ENCODE measurements at places on chromosomes 4 and X. TPM values are rescaled to one million over a fixed set of nuclear protein-coding genes. Genes with fewer than 3 reads are reported as not detected.

Gene BEX5
- not detected for total RNA-seq

Gene USP17L10
- total RNA-seq = not detected

Gene VCX3A
- not detected for total RNA-seq

Gene SPANXN3
- total RNA-seq = not detected

Gene CT45A5
- total RNA-seq = not detected

Gene SOD3
- not detected for total RNA-seq

Gene CENPU
- 38.6 TPM for total RNA-seq

Gene MAGED4
- not detected for total RNA-seq

Gene DMRTC1
- total RNA-seq = not detected

DNA sequence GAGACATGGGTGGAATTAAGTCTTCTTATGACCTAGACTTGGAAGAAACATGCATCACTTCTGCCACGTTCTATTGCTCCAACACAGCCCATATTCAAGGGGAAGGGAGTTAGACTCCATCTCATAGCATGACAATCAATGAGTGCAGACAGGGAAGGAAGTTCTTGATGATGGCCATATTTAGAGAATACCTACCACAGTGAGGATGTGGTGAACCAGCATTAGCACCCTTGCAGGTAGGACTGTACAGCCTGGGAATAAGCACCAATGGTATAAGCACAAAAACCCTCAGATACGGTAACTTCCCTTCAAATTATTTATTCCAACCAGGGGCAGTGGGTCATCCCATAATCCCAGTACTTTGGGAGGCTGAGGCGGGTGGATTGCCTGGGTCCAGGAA lies 29.8 kb downstream of the PAGE2 start:
- DNase-seq = no peak

GRCh38 chrX:51047950-51048349 lies 137.4 kb downstream of the BMP15 start:
- no peak for DNase-seq

- no peak for DNase-seq
Observed at GRCh38 chr4:145130130-145130529, 32.0 kb downstream of the ABCE1 start.

DNA sequence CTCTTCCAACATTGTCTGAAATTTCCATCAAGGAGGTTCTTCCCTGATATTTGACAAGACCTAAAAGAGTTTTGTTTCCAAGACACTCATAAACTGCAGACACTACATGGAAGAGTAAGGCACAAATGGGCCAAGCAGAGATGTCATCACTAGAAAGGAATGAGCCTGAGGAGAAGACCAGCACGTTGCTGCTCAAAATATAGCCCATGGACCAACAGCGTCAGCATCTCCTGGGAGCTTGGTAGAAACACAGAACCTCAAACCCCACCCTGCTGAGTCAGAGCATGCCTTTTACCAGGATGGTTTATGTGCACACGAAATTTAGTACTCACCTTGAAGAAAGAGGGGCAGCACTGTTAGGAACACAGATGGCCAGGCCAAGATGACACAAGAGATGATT lies 128.7 kb upstream of the MID1 start:
- DNase-seq = no peak

DNA sequence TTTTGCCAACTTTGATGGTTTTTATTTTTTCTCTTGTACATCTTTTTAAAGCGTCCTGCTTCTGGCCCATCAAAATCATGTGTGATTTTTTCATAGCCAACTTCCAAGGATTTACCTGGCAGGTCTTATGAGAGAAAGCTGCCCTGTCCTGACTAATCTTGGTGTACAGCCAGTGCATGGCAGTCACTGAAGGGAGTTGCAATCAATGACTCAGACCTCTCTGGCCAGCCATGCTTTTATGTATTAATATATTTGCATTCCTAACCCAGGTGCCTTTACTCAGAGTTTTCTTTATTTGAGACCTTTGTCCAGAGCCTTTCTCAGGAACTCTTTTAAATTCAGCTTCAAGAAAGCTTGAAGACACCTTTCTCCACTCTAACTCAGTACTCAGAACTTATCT lies 691.5 kb upstream of the HTR2C start:
- no peak for DNase-seq

DNA sequence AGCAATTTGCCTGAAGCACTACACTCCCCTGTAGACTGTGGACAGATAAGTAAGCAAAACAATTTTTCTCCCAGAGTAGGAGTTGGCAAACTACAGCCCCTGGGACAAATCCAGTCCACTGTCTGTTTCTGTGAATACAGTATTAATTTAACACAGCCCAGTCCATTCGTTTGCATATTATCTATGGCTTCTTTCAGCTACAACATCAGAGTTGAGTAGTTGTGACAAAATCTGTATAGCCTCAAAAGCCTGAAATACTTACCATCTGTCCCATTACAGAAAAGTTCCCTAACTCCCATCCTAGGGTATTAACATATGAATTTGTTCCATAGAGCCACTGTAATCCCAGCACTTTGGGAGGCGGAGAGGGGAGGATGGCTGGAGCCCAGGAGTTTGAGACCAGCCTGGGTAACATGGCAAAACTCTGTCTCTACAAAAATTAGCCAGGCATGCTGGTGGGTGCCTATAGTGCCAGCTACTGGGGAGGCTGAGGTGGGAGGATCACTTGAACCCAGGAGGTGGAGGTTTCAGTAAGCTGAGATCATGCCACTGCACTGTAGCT lies 53.0 kb downstream of the AMELX start:
- DNase-seq = no peak

DNA sequence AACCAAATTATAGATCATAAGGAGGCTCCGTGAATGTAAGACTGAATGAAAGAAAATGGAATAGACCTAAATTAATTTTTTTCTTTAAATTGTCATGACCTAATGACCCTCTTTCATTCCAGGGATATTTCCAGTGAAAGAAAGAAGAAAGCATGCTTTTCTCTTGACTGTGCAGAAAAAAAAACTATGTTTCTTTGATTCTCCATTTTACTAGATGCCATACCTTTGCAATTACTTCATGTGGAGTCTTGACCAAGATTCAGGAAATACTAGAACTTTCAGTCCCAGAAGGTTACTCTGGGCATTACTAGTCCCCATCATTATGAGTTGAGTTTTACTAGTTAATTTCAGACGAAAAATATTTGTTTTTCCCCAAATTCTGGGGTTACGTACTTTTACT lies 6.4 kb upstream of the COMMD8 start:
- no peak for DNase-seq

GRCh38 chrX:41518127-41518840 lies 71.1 kb downstream of the NYX start:
- no peak for DNase-seq

DNA sequence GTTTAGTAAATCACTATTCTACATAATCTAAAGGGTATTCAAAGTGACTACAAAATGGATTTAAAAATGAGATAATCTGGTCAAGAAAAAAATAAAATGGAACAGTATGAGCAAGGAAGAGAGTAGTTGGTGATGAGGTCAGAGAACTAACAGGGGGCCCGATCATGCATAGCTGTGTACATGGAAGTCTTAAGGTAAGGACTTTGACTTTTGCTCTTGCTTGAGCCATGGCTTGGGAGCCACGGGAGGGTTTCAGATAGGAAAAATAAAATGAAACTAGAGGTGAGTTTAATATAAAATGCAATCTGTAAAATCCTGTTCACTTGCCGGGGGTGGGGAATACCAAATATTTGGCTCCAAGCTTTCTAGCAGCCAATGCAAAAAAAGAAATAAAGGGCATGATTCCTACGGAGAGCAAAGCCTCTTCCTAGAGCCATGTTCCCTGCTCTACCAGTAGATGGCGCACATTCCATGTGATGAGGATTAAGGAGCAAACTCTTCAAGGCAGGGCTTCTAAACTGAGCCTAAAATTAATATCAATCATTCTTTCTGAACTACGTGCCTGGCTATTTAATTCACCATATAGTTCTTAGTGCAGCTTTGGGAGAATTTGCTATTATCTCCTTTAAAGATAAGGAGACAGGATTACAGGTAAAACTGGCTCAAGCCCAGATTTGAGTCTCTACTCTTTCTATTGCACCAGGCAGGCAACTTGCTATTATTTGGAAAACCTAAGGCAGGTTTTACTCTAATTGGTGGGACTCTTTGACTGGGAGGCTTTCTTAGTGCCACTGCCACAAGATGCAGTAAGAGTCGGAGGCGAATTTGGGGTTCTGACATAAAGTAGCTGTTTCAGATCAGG lies 6.8 kb upstream of the CLCN5 start:
- DNase-seq = no peak

DNA sequence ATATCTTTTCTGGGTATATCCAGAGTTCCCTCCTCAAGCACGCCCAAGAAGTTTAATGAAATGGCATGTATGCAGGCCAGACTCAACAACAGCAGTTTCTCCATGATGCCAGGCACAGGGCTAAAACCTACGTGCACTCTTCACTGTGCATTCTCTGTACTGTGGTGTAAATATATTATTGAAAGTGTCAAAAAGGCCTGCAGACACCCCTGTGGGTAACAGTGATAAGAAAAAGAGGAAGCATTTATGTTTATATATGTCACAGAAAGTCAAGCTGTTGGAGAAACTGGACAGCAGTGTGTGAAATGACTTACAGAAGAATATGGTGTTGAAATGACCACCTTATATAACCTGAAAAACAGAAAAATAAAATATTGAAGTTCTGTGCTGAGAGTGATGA lies 29.6 kb upstream of the DCAF8L1 start:
- no peak for DNase-seq

GRCh38 chrX:110000847-110001713 lies 1.8 kb upstream of the TMEM164 start:
- DNase-seq = no peak

GRCh38 chrX:38332505-38332904 lies 5.2 kb upstream of the RPGR start:
- peak; percentile 26 for DNase-seq

- DNase-seq = no peak
Observed at GRCh38 chr4:111556141-111556781, 589.0 kb upstream of the FAM241A start.

DNA sequence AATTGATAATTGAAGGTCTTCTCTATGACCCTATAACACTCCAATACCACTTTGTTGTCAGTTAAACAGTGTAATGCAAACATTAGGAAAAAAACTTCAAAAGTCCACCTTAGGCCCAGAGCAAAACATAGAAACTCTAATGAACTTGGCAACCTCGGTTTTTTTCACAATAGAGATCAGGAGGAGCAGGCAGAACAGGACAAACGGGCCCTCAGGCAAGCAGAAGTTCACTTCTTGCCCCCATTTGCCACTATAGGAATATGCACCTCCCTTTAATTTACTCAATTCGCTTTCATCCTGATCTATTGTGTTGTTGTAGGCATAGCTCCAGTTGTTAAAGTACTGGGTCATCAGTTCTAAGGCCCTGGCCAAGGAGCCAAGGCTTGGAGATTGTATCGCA lies 18.2 kb downstream of the ACOX3 start:
- no peak for DNase-seq

GRCh38 chrX:153672531-153673427 lies 834 bp downstream of the PNCK start:
- no peak for DNase-seq

- no peak for DNase-seq
Observed at GRCh38 chr4:142406917-142407501, 439.1 kb downstream of the INPP4B start.

- no peak for DNase-seq
Observed at GRCh38 chr4:122968227-122968812, 45.9 kb upstream of the NUDT6 start.

GRCh38 chrX:50081282-50081889 lies 119.4 kb downstream of the AKAP4 start:
- DNase-seq = no peak

DNA sequence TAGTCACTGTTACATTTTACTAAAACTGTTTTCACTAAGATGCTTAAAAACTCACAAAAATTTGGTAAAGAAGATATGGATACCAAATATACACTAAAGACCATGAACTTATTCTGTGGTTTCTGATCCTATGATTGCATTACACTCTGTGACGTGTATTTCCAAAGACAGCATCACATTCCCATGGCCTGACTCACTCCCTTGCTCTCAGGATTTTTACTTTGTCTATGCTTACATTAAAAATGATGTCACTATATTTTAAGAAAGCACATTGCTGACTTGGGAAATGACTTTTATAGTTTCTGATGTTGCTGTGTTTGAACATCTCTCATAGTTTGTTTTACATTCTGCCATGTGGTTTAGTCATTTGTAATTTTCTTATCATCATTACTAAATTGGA lies 327.9 kb upstream of the MAGEB18 start:
- DNase-seq = no peak

DNA sequence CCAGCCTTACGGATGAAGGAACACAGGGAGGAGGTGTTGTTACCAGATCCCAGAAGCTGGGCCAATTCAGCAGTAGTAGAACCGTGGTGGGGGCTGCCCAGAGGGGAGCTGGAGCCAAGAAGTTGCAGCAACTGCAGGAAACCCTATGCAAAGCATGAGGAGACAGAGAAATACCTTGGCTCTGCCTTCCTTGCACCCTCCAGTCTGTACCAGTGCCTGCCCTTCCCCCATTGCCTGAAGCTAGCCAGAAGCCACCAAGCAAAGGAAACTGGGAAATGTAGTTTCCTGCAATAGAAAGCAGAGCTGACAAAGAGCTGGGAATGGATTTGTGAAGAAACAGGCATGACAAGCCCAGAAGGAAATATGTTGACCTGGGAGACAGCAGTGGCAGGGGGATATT lies 108.7 kb upstream of the FUNDC1 start:
- no peak for DNase-seq

DNA sequence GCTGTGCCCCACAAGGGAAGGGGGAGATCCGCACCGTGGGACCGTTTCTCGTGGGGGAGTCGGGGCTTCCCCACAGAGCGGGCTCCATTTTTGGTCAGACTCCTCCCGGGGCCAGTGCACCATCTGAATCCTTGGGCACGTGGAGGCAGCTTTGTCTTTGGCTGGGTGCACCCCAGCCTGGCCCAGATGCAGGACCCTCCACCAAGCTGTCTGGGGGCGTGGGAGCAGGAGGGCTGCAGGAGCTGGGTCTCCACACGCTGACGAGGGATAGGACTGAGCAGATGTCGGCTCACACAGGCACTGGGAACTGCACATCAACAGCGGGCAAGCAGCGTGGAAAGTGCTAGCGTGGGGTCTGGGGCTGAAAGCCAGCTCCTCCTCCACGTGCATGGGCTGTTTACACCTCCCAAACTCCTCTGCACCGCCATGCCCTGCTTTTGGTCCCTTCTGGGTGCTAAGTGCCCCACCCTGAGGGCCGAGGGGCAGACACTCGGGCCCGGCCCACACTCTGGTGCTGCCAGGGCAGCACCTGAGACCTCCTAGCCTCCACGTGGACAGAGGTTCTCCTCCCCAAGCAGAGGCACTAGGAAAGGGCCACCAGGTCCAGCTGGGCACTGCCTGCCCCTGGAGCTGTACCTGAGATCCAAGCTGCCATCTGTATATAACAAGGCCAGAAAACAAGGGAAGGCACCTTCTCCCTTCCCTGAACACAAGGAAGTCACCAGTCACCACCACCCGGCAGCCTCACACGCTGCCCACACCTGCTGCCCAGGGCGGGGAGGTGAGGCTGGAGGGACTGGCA lies 13.8 kb downstream of the DGKQ start:
- DNase-seq = no peak

DNA sequence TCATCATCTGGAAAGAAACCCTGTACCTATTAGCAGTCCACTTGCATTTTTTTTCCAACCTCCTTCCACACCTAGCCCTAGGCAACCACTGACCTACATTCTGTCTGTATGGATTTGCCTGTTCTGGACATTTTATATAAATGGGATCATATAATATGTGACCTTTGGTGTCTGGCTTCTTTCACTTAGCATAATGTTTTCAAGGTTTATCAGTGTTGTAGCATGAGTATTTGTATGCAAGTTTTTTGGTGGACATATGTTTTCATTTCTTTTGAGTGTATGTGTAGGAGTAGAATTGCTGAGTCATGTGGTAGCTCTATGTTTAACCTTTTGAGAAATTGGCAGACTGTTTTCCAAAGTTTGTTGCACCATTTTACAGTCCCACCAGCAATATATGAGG lies 198.6 kb downstream of the CEP135 start:
- no peak for DNase-seq

Data from GM12878 (cell line).